ENCODE measurements at places on chromosomes 6 and 20. TPM values are rescaled to one million over a fixed set of nuclear protein-coding genes. Genes with fewer than 3 reads are reported as not detected.
A peak's percentile ranks its signal among the peaks of the same experiment; 100 is the strongest.

GRCh38 chr20:43942667-43943285 lies 28.1 kb downstream of the TOX2 start:
- DNase-seq: no peak

The SYNGAP1 gene
- total RNA-seq: 13.0 TPM

DNA sequence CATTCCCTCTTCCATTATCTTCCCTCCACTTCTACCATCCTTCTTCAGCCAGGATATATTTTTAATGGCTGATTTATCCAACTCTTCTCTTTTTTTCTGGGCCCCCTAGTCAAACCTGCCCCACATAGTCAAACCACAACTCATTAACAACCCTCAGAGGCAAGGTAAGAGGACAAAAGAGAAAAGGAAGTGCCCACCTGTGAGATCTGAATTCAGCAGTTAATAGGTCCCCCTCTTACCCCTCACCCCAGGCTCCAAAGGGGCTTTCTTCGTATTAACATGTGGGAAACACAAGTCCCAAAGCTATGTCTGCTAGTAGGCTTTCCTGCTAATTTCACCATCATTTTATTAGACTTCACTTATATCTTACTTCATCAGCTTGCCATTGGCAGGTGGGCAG lies 44.1 kb upstream of the TSPYL1 start:
- DNase-seq: no peak

DNA sequence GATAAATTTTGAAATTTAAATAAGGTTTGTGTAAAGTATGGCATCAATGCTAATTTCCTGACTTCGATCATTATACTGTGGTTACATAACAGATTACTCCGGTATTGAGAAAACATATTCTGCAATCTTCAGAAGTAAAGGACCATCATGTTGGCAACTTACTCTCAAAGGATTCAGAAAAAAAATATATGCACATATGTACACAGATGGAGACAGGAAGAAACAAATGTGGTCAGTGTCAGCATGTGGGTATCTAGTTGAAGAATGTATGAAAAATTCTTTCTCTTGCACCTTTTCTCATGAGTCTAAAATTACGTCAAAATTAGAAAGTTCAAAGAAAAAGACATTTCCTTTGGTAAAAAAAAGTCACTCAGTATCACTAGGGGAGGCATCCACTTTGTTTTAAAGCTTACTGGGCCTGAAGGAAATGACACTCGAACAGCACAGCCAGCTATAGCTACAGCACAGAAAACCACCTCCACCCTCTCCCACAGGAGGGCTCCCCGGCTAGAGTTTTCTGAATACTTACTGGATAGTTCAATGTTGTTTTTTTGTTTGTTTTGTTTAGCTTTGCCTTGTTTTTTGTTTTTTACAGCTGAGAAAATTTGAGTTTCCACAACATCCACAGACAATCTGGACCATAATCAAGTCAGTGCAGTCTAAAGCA lies 317.2 kb upstream of the AGPAT4 start:
- no peak for DNase-seq

The LST1 gene
- 86.5 TPM for total RNA-seq

The NHLRC1 gene
- total RNA-seq: 5.0 TPM

The ZSCAN23 gene
- total RNA-seq: 2.2 TPM

The SPEF1 gene
- total RNA-seq: 1.8 TPM

DNA sequence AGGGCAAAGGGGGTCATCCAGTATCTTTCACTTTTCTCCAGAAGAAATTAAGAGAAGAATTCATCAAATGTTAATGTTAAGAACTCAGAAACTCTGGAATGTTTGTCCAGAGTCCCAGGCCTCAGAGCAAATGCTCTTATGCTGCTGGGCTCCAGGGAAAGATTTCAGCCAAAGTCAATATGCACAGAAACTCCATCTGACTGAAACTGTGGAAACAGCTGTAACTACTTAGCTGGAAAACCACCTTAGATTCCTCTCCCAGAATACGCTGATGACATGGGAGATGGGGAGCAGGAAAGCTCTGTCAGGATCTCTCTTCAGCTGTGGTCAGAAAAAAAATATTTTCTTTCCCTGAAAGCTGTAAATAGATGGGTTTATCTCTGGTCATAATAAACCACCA lies 559.6 kb downstream of the RFPL4B start:
- peak; percentile 52 for DNase-seq

The NKX2-2 gene
- not detected for total RNA-seq
